ENCODE measurements at places on chromosomes 1 and 21.

DNA sequence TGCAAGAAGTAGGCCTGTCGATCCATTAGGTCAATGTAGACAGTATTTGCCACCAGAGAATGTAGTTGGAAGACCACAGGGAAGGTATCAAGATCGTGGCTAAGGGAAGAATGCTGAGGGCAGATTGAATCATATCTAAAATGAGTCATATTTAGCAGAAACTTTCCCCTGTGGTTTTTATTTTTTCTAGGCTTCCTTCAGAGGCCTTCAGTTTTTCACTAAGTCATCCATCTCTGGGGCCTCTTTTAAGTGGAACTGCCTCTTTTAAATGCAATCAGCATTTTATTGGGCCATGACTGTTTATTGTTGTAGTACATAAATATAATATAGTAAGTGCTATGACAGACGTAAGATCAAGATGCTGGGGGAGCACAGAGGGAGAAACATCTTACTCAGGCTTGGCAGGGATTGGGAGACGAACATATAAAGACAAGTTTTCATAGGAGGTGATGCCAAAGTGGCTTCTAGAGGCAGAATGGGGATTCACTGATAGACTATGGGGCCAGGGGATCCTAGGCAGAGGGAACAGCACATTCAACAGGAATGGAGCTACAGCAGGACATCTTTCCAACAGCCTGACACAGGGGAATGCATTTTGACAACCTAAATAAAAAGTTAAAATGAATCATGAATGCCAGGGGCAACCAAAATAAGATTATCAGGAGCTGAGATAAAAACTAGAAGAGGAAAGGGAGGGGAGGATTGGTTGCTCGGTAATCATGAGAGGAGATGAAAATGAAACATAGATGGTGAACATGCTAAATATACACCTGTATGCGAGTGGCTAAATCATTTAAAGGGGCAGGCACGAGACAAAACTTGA, 20.1 kb downstream of the UBE2U start:
- no peak for DNase-seq

GRCh38 chr1:224435318-224435763, 744 bp upstream of the WDR26 start:
- DNase-seq = no peak

DNA sequence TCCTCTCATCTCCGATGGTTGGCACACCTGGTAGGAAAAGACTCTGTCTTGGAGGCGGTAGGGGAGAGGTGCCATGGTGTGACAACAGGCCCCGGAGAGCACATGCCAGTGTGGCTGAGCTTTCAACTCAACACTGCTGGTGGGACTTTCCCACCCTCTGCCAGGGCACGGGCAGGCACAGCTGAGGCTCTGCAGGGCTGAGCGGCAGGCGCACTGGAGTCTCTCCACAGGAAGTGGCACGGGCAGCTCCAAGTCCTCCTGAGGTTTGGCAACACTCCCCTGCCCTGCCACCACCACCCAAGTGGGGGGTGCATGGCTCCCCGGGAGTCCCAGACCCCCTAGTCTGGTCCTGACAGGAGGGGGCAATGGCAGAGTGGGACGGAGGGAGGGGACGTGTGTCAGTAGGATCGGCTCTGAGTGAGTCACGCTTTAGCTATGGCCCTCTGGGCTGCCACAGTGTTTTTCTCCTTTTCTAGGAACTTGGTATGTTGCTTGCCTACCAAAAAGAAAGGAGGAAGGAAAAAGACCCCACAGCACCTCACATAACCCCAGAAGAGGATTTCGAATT, 27.3 kb upstream of the EVA1B start:
- peak; percentile 27 for DNase-seq

GRCh38 chr1:181028196-181028595, 5.5 kb upstream of the STX6 start:
- no peak for DNase-seq

GRCh38 chr1:54307305-54307704, 98.9 kb downstream of the SSBP3 start:
- DNase-seq = no peak

DNA sequence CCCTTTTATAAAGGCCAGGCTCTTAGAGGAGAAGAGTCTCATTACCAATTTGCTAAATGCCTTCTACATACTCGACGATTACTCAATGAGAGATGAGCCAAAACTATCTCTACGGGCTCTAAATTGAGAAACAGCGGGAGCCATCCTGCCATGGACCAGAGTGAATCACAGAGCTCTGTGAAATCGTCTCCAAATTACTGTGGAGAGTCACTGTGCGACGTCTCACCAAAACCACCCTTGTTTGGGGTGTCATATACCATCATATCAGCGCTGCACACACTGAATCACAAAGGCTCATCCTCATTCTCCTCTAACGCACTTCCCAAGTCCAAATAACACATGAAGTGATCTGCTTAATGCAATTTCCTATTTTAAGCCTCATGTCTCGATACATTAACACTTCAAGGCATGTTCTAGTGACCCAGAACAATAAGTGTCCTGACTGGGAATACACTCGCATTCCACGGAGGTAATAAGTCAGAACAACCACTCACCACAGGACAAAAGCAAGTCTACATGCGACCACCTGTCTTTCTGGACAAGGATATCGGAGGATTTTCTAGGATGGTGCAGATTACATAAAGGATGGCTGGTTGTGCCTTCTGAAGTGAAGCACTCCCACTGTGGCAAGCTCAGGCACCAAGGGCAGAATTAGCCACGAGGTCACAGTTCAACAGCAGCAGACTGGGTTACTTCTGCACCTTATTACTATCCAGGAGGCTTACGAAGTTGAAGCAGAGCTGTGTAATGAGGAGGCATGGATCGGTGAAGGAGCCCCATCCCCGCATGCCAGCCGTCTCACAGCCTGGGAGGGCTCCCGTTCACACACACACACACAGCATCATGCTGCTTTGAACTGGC, 44.3 kb downstream of the NID1 start:
- no peak for DNase-seq

DNA sequence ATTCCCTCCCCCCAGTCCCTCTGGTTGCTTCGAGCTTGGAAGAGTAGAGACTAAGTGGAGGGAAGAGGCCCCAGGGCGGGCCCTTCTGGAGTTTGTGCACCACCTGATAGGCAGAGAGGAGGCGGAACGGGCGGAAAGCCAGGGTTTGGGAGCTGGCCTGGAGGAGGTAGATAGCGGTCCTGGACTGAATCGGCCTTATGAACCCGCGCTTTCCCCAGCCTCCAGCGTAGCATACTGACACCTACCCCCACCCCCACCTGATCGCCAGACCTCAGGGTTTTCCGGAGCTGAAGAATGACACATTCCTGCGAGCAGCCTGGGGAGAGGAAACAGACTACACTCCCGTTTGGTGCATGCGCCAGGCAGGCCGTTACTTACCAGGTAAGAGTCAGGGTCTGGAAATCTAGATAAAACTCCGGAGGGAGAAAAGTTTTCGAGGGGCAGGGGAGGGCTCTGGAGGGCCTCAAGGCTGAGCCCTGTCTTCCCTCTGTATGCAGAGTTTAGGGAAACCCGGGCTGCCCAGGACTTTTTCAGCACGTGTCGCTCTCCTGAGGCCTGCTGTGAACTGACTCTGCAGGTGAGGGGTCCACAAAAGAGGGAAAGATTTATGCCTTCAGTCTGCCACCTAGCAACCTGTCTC, 705 bp downstream of the UROD start:
- DNase-seq = peak; percentile 14

GRCh38 chr1:177511036-177511435, 340.3 kb downstream of the BRINP2 start:
- no peak for DNase-seq

GRCh38 chr1:166920561-166921475, 44.8 kb upstream of the TADA1 start:
- no peak for DNase-seq

- DNase-seq = no peak
Measured at GRCh38 chr1:206713070-206713469, 28.4 kb downstream of the MAPKAPK2 start.

DNA sequence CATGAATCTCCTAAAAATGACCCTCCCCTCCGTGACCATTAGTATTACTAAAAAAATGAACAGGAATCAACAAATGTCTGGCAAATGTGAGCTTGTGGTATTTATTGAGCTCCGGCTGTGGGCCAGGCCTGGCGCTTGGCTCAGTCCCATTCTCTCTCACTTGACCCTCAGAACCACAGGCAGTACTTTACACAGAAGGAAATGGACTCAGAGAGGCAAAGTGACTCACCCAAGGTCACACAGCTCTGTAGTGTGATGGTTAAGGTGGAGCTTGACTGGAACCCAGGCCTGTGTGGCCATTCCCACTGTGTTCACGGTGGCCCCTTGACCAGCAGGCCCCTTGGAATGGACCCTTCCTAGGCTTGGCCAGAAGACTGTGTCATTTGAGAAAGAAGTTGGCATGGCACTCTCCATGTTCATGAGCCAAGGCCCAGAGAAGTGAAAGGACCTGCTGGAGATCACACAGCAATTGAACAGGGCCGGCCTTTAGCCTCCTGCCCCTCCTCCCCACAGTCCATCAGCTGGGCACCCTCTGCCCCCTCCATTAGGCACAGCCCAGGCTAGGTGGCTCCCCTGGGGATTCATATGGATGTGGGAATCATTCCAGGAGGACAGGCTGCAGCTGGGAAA, 32.1 kb downstream of the FAM151A start:
- no peak for DNase-seq

DNA sequence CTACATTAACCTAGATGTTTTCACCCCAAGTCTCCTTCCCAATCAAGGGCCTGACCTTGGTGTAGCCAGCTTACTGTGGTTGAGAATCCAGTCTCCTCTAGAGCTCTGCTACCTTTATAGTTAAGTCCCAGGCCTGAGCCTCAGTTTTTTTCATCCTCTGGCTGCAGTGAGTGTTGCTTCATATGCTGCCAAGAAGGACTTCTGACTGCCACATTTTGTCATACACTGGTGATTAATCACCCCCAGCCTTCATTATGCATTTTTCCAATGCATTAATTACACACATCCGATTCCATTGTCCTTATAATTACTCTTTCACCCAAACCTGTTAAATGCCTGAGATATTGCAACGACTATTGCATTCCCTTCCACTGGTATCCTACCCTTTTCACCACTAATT, 66.3 kb upstream of the FGGY start:
- DNase-seq = no peak

- DNase-seq = no peak
Measured at GRCh38 chr1:47991673-47992072, 5.5 kb downstream of the TRABD2B start.

GRCh38 chr21:34189506-34189905, 116.1 kb downstream of the MRPS6 start:
- DNase-seq = no peak

- no peak for DNase-seq
Measured at GRCh38 chr1:196546272-196547111, 61.7 kb downstream of the KCNT2 start.
